ENCODE measurements at places on chromosomes 2 and 18.

- DNase-seq, result peak; percentile 68
Observed at GRCh38 chr2:86622519-86623042, 1.1 kb downstream of the RNF103 start.

GRCh38 chr2:67604360-67604759 lies 207.2 kb downstream of the ETAA1 start:
- DNase-seq, result no peak

DNA sequence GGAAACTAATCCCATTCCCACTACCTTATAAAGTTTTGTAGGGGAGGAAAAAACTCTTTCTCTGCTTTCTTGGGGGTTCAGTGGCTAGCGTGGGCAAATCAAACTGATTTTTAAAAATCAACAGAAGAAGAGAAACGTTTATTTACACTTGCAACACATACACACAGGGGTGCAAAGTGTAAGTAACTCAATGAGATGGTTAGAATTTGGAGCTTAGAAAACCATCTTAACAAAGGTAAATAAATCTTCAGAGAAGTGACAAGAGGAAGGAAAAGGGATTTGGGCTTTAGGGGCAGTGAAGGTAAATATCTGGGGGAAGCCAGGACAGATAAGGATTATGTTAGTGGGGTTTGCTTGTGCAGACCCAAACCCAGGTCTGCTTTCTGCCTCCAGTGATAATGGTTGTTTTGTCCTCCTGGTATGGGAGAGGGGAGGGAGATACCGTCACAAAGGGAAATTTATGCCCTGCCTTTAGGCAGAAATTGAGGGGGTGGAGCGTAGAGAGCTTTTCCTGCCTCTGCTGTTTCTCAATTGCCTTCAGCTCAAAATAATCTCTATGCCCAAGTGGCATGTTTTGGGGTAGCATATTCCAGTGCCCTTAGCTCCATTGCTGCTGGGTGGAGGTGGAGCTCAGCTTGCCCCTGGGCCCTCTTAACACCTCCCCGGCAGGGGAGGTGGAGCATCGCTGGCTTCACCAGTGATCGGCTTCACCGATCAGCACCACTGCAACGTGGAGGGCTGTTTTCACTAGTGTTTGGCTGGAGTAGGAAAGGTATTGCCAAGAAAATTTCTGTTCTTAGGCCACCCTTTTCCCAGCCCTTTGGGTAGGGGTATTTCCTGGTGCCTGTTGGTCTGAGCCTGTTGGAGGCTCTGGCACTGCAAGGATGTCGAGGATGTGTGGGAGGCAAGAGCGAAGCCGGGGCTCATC lies 92.2 kb downstream of the TEX51 start:
- no peak for DNase-seq

GRCh38 chr2:36329746-36330472 lies 25.7 kb upstream of the CRIM1 start:
- DNase-seq, result no peak

DNA sequence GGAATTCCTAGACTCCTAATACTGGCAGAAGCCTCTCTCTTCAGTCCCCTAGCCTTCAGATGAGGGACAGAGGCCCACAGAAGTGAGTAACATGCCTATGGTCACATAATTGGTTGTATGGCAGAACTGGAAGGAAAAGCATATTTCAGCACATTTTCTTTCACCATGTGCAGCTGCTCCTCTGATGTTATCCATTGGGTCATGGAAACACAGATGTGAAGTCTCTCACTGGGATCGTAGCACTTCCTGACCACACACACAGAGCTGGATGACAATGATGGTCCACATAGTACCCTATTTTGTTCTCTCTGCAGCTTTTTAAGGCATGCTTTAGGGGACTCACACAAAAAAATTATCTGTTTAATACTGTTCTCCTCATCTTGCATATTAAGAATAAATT lies 24.5 kb downstream of the MYO3B start:
- no peak for DNase-seq

DNA sequence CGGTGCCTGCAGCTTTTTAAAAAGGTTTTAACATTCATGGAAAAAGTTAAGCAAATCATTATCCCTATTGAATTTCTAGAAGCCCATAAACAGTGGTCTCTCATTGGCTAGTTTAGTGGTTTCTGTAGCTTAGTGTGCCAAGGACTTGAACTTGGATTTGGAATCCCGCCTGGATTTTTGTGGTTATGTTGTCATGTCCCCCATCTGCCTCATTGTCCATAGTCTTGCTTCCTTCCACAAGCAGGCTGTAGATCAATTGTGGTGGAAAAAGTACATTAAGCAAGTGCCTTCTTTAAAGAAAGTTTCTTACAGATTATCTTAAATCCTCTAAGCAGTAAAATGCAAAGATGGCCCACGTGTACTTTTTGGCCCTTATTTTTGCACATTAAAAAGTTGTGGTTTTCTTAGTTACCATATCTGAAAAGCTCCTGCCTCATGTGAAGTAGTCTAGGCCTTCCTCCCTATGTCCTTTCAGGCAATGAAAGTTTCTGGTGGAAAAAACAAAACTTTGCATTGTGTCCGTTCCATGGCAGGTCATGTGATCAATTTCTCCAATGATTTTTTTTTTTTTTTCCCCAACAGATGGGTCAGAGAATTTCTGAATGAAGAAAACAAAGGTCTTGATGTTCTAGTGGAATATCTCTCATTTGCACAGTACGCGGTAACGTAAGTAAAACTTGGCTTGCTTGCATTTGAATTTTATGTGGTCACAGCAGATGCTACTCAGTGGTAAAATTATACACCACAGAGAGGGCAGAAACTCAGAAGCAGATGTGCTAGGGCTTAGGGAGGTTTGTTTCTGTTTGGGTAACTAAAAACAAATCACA lies 158.9 kb downstream of the PRPF40A start:
- DNase-seq, result no peak

- no peak for DNase-seq
Observed at GRCh38 chr2:233544200-233544610, 22.4 kb downstream of the USP40 start.

DNA sequence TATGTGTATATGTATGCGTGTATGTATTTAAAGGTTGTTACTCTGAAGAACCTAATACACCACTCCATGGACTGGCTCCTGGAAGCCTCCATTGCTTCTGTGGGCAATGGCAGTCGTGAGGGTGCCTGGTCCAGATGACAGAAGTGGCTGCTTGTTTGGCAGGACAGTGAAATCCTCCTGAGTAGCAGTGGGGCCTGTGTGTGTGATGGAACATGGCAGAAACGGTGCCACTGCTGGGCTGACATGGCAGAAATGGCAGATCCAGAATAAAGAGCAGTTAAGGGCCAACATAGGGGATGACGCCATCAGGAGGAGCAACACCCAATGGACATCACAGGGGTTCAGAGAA lies 6.1 kb upstream of the CPLX4 start:
- no peak for DNase-seq

GRCh38 chr2:121766624-121767023 lies 11.2 kb downstream of the TSN start:
- no peak for DNase-seq

DNA sequence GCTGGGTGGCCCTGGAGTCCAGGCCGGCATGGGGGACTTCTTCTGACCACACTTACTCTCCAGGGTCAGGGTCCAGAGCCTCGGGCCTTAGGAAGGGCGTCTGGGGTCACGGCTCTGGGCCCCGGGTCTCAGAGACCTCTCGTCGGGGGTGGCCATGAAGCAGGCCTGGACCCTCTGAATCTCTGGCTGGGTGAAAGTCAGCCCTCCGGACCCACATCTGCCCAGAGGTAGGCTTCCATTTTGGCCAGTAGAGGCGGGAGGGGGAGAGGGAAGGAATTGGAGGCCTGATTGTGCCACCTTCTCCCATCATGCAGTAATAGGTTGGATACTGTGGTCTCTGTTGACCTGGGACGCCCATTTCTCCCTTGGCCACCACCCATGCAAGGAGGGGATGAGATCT lies 125.3 kb upstream of the GPC1 start:
- no peak for DNase-seq
